ENCODE measurements at places on chromosomes 7 and 10. TPM values are rescaled to one million over a fixed set of nuclear protein-coding genes. Genes with fewer than 3 reads are reported as not detected.
A peak's percentile ranks its signal among the peaks of the same experiment; 100 is the strongest.

- H3K27me3 ChIP-seq: no peaks in the 10 kb centered on the region
- H3K4me1 ChIP-seq: peaks cover 21% of the 10 kb centered on the region
- no peak overlapping the region for H3K27ac ChIP-seq
- no peak overlapping the region for H3K4me3 ChIP-seq
- no peaks in the 10 kb centered on the region for H3K36me3 ChIP-seq
Measured at GRCh38 chr10:77244746-77245145, 392.9 kb downstream of the KCNMA1 start.

- H3K27me3 ChIP-seq: peaks cover 2% of the 10 kb centered on the region
- H3K4me1 ChIP-seq: peaks cover 11% of the 10 kb centered on the region
- H3K36me3 ChIP-seq: no peaks in the 10 kb centered on the region
- no peak overlapping the region for H3K4me3 ChIP-seq
- no peak for DNase-seq
- no peak overlapping the region for H3K27ac ChIP-seq
Measured at GRCh38 chr10:28180654-28181053, 122.2 kb downstream of the MPP7 start.

- peaks cover 1% of the 10 kb centered on the region for H3K27me3 ChIP-seq
- H3K36me3 ChIP-seq: no peaks in the 10 kb centered on the region
- H3K27ac ChIP-seq: no peak overlapping the region
- no peak overlapping the region for H3K4me3 ChIP-seq
Measured at GRCh38 chr10:119602241-119603095, 5.7 kb upstream of the TIAL1 start.

GRCh38 chr7:141123522-141123921, 49.7 kb downstream of the TMEM178B start:
- DNase-seq: no peak
- H3K4me3 ChIP-seq: no peak overlapping the region
- peaks cover under 1% of the 10 kb centered on the region for H3K4me1 ChIP-seq
- H3K27me3 ChIP-seq: no peaks in the 10 kb centered on the region

DNA sequence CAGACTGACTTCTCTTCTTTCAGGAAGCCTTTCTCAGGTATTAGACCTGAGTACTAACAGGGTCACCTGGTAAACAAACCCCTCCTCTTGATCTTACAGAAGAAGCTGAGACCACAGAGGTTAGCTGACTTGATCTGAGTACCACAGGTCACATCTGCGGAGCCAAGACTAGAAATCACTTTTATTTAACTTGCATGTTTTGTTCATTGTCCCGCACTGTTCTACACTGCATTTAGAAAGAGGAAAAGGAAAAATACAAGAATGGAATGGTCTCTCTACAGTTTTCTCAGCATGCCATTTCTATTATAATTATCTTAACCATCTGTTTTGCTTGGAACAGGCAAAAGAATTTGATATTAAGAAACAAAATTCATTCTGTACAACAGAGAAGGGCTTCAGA, 245.6 kb upstream of the ETV1 start:
- DNase-seq: no peak
- no peak overlapping the region for H3K27ac ChIP-seq
- no peaks in the 10 kb centered on the region for H3K36me3 ChIP-seq
- no peak overlapping the region for H3K4me3 ChIP-seq
- no peaks in the 10 kb centered on the region for H3K27me3 ChIP-seq

MEOX2 gene
- total RNA-seq: 0.39 TPM

- DNase-seq: no peak
- H3K4me1 ChIP-seq: peaks cover 8% of the 10 kb centered on the region
- no peak overlapping the region for H3K27ac ChIP-seq
Measured at GRCh38 chr7:39233851-39234529, 256.3 kb downstream of the POU6F2 start.

- H3K36me3 ChIP-seq: no peaks in the 10 kb centered on the region
- no peak overlapping the region for H3K27ac ChIP-seq
Measured at GRCh38 chr10:70500812-70501301, 22.3 kb downstream of the PALD1 start.

DNA sequence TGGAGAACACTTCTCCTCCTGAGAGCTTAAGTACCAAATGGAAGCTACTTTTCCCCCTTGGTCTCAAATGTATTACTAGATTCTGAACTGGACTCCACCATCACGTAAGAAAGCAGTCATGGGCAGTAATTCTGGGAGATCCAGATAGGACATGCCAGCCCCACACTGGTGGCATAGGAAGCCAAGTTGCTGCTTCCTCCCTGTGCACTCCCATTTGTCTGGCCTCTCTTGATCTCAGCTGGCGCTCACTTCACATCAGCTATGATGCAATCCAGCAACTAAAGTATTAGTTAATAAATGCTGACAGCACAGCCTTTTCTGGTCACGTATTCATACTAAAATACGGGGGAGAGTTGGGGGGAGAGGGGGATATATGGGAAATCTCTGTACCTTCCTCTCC, 3.4 kb upstream of the IL6 start:
- peaks cover 4% of the 10 kb centered on the region for H3K4me1 ChIP-seq
- peaks cover 3% of the 10 kb centered on the region for H3K27me3 ChIP-seq
- H3K27ac ChIP-seq: no peak overlapping the region
- no peak for DNase-seq

CFTR gene
- total RNA-seq: not detected

- H3K4me3 ChIP-seq: no peak overlapping the region
- H3K36me3 ChIP-seq: no peaks in the 10 kb centered on the region
- DNase-seq: no peak
- H3K27ac ChIP-seq: no peak overlapping the region
Measured at GRCh38 chr7:155850766-155851678, 38.8 kb upstream of the SHH start.

GRCh38 chr10:68957654-68958053, 1.7 kb downstream of the DDX21 start:
- peaks cover 4% of the 10 kb centered on the region for H3K27me3 ChIP-seq
- no peak for DNase-seq
- peak overlapping the region; percentile 73 for H3K27ac ChIP-seq

GPR146 gene
- total RNA-seq: 3.1 TPM

OR6V1 gene
- total RNA-seq: not detected

- peaks cover 2% of the 10 kb centered on the region for H3K4me1 ChIP-seq
- no peaks in the 10 kb centered on the region for H3K36me3 ChIP-seq
Measured at GRCh38 chr10:125823663-125824251, 411 bp downstream of the BCCIP start.

DNA sequence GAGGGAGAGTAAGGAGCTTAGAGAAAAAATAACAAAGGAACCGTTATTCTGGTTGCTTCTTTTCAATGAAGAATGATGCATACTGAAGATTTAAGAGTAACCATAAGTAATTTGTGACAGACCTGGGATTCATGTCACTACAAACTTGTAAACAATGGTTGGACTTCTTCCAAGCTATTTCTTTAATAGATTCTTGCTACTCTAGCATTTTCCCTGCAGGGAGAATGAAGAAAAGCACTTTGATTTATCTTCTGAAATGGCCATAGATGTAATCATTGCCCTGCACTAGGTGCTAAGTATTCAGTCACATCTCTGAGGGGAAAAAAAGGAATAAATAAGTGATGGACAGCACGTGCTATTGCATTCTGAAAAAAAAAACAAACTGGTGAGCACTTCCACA, 606.6 kb upstream of the LRRN3 start:
- peaks cover 14% of the 10 kb centered on the region for H3K36me3 ChIP-seq
- H3K27me3 ChIP-seq: no peaks in the 10 kb centered on the region
- no peak for DNase-seq
- no peak overlapping the region for H3K4me3 ChIP-seq
- no peak overlapping the region for H3K27ac ChIP-seq

TMEM273 gene
- total RNA-seq: 0.39 TPM

DNA sequence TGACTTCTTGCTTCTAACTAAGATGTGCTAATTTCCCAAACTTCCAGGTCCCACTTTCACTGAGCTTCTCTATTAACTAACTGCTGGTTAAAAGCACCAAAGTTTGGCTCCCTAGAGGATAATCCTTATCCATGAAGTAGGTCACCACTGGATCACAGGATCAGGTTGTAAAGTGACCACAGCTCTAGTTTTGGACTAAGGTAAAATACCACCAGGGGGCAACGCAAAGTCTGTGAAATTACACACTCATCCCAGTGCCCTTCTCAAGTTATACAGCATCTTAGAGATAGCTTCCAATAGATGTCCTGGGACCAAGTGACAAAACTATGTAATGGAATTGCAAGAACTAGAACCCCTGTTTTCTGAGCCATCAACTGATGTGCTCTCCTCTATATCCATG, 116.4 kb upstream of the ASAH2 start:
- no peak for DNase-seq
- H3K36me3 ChIP-seq: no peaks in the 10 kb centered on the region
- no peaks in the 10 kb centered on the region for H3K4me1 ChIP-seq
- no peak overlapping the region for H3K4me3 ChIP-seq
- H3K27ac ChIP-seq: no peak overlapping the region

DNA sequence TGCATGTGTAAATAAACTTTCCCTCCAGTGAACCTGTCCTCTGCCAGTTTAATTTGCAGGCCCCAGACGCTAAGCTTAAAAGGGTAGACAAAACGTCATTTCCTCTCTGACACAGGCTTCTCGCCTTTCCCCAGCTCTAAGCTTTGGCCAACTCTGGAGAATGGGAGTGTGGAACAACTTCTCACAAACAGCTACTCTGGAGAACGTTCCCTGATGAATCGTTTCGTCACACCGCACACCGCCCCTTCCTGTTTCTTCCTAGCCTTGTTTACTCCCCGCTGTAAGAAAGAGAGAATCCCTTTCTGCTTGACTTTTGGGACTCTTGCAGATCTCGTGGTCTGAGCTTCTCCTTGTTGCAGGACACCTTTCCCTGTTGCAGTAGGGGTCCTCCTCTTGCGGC, 564.2 kb downstream of the TCERG1L start:
- peaks cover 9% of the 10 kb centered on the region for H3K36me3 ChIP-seq
- H3K27ac ChIP-seq: no peak overlapping the region
- peaks cover 3% of the 10 kb centered on the region for H3K27me3 ChIP-seq

ZNF22 gene
- total RNA-seq: 40.2 TPM

- no peak overlapping the region for H3K27ac ChIP-seq
- peaks cover 5% of the 10 kb centered on the region for H3K27me3 ChIP-seq
- no peak for DNase-seq
- H3K4me3 ChIP-seq: no peak overlapping the region
Measured at GRCh38 chr10:119362122-119362521, 154.8 kb downstream of the GRK5 start.

FKBP9 gene
- 90.7 TPM for total RNA-seq

DNA sequence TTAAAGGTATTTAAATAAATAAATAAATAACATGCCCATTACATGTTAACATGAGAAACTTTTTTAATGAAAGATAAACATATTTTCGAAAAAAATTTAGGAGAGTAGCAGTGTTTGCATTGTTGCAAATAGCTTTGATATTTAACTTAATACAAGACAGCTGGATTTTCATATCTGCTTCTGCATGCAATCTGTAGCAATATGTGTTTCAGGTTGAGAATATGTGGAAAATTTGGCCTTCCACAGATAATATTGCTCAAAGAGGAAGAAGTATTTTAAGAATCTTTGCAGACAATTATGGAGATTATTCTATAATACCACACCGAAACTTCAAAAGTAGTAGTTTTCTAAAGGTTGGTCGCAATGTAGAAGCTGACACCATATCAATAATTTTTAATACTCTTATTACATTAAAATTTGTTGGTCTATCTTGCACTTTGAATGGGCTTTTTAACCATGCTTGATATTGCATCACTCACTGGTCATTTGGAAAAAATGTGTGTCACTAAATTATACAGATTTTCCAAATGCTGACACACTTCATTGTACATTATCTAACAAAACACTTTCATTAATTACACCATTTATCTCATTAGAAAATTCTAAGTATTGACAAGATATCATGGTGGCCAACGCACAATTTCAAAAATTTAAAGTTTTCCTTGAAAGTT, 229.8 kb upstream of the HDAC9 start:
- no peak for DNase-seq
- H3K4me1 ChIP-seq: no peaks in the 10 kb centered on the region
- H3K27ac ChIP-seq: no peak overlapping the region
- H3K4me3 ChIP-seq: no peak overlapping the region
- H3K27me3 ChIP-seq: no peaks in the 10 kb centered on the region

GRCh38 chr7:36216063-36216684, 63.1 kb downstream of the EEPD1 start:
- no peak overlapping the region for H3K4me3 ChIP-seq
- no peak overlapping the region for H3K27ac ChIP-seq
- peaks cover 11% of the 10 kb centered on the region for H3K36me3 ChIP-seq
- DNase-seq: no peak
- H3K27me3 ChIP-seq: peaks cover 13% of the 10 kb centered on the region

TLL2 gene
- 0.17 TPM for total RNA-seq

GRCh38 chr10:75137533-75138438, 26.3 kb downstream of the SAMD8 start:
- no peak overlapping the region for H3K4me3 ChIP-seq
- H3K27me3 ChIP-seq: peaks cover 2% of the 10 kb centered on the region
- peaks cover 2% of the 10 kb centered on the region for H3K4me1 ChIP-seq
- H3K27ac ChIP-seq: no peak overlapping the region

DNA sequence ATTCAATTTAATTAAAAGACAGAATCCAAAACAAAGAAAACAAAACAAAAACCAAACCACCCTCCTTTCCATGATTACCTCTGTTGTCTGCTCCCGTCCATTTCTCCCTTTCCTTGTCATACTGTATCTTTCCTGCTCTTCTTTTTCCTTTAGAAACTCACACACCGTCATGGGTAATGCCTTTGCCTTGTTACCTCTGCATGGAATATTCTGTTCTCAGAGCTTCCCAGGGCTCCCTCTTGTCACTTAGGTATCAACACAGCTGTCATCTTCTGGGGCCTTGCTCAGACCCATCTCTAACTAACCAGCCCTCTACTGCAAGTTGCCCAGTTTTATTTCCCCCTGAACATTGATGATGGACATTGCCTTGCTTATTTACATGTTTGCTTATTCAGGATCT, 30.2 kb upstream of the GIMAP8 start:
- no peak overlapping the region for H3K4me3 ChIP-seq
- no peak for DNase-seq
- no peaks in the 10 kb centered on the region for H3K27me3 ChIP-seq
- peaks cover 13% of the 10 kb centered on the region for H3K4me1 ChIP-seq
- H3K36me3 ChIP-seq: no peaks in the 10 kb centered on the region

DNA sequence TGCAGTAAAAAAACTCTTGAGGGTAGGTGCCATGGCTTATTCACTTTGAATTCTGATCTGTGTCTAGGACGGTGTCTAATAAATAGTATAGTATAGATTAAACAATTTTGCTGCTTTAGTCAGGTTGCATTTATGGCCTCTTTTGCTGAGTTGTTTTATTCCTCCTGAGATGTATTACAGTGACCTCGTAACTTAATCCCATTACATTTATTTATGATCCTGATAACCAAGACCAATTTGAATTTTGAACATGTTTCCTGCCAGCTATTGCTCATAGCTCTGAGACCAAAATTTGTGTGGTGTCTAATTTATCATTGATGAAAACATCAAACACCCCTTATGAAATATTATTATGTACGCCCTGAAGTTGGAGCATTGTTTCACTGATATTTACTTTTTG, 381.9 kb upstream of the SEMA3C start:
- no peak overlapping the region for H3K4me3 ChIP-seq
- H3K4me1 ChIP-seq: no peaks in the 10 kb centered on the region
- no peaks in the 10 kb centered on the region for H3K36me3 ChIP-seq
- no peak overlapping the region for H3K27ac ChIP-seq
- DNase-seq: no peak

DNA sequence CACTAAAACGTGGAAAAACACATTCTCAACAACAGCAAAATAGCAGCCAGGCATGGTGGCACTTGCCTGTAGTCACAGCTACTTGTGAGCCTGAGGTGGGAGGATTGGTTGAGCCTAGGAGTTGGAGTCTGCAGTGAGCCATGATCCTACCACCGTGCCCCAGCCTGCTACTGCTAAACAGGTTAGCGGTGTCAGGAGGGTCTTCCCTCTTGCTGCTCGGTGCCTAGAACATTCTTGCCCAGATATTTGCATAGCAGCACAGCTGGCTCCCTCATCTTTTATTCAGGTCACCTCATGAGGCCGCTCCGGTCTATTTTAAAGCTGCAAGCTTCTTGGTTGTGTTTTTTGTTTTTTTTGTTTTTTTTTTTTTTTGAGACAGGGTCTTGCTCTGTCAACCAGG, 2.9 kb upstream of the RABGEF1 start:
- H3K4me1 ChIP-seq: peaks cover 2% of the 10 kb centered on the region
- DNase-seq: no peak
- no peak overlapping the region for H3K4me3 ChIP-seq
- H3K27ac ChIP-seq: no peak overlapping the region
